ENCODE measurements at places on chromosomes 11 and 22.

DNA sequence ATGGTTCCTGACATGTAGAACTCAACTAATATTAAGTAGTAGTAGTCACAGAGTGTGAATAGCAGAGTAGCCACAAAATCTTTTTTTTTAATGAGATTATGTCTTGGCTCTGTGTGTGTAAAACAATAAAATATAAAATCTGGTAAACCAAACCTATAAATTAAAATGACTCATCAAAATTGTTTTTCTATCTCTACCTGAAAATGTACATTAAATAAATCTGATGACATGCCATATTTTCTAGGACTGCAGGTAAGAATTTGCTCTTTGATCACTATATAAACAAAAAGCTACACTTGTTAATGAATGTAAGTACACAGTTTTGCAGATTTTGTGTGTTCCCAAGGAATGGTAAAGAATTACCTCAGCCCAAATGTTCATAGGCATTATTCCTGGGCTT is 1231.5 kb downstream of the JRKL start:
- DNase-seq: no peak

- peak; percentile 6 for DNase-seq
These were observed 231.5 kb downstream of the NXPE2 start for GRCh38 chr11:114909866-114910265.

- no peak for DNase-seq
These were observed 21.6 kb upstream of the EP300 start for GRCh38 chr22:41070665-41071331.

GRCh38 chr22:31099386-31099785 is 8.0 kb downstream of the SELENOM start:
- DNase-seq: no peak

GRCh38 chr11:129965248-129965647 is 37.4 kb downstream of the PRDM10 start:
- no peak for DNase-seq

GRCh38 chr11:113806406-113806805 is 26.8 kb downstream of the CLDN25 start:
- DNase-seq: peak; percentile 63

DNA sequence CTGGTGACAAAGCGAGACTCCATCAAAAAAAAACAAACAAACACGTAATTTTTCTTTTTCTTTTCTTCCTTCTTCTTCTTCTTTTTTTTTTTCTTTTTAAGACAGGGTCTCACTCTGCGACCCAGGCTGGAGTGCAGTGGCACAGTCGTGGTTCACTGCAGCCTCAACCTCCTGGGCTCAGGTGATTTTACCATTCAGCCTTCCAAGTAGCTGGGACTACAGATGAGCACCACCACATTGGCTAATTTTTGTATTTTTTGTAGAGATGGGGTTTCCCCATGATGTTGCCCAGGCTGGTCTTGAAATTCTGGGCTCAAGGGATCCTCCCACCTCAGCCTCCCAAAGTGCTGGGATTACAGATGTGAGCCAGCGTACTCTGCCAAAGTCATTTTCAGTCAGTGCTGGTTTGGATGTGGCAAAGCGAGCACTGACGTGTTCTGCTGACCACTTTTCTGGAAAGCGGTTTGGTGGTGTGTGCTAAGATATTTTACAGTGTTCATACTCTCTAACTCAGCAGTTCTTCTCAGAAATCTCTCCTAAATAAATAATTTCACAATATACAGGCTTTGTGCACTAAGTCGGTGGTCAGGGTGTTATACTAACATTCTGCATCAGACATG is 10.7 kb downstream of the FAM118A start:
- no peak for DNase-seq

DNA sequence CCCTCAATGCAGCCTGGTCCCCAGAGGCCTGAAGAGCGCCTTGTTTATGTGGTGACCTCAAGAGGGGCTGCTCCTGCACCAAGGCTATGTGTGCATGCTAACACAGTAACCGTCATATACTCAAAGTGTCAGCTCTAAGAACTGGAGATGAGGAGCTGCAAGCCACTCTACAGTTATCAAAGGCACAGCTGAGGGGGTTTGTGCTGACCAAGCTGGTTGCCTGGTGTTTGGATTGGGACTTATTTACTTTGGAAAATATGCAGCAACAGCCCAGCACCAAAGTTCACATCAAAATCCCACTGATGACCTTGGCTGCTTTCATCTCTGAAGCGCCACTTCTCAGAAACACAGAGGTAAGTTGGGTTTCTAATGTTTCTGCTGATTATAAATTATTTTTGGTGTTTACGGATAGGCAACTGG is at the start of gene SERPIND1:
Gene SERPIND1 (plus strand): TSS at position 321 of the 420 bp plus-strand sequence. CDS start 5,200 bp downstream, outside the sequence.
- no peak for DNase-seq

Measured in DMS53 (cell line).